ENCODE measurements at places on chromosomes 6 and 20.

GRCh38 chr20:11832397-11832796 is 85.3 kb upstream of the BTBD3 start:
- no peak for DNase-seq

- DNase-seq: no peak
Observed at GRCh38 chr6:27065183-27065582, 182.3 kb upstream of the PRSS16 start.

GRCh38 chr20:19231359-19232035 is 19.1 kb downstream of the SLC24A3 start:
- DNase-seq: no peak

DNA sequence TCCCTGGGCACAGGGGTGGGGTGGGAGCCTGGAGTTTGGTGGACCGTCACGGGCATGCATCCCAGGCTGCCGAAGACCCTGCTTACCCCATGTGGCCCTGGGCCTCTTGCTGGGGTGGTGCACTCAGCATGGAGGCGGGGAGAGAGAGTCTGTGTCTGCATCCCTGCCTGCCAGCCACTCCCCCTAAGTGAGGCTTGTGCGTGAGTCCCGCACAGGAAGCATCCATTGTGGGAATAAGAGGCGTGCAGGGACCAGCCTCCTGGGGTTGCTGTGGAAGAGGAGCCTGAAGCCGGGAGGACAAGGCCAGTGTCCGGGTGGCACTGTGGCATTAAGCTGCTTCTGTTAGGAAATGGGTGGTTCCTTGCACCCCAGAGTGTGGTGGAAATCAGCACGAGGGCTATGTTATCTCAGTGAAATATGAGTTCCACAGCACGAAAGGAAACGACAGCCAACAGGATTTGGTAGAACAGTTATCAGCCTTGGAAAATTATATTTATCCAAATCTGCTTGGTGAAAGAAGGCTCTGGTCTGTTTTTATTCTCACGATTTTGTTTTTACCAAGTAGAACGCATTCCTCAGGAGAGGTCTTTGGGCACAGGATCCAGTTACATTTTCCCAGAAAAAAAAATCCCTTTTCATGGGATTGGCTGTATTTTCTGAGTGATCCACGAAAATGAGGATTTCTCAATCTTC is 35.7 kb downstream of the CDH4 start:
- DNase-seq: no peak

DNA sequence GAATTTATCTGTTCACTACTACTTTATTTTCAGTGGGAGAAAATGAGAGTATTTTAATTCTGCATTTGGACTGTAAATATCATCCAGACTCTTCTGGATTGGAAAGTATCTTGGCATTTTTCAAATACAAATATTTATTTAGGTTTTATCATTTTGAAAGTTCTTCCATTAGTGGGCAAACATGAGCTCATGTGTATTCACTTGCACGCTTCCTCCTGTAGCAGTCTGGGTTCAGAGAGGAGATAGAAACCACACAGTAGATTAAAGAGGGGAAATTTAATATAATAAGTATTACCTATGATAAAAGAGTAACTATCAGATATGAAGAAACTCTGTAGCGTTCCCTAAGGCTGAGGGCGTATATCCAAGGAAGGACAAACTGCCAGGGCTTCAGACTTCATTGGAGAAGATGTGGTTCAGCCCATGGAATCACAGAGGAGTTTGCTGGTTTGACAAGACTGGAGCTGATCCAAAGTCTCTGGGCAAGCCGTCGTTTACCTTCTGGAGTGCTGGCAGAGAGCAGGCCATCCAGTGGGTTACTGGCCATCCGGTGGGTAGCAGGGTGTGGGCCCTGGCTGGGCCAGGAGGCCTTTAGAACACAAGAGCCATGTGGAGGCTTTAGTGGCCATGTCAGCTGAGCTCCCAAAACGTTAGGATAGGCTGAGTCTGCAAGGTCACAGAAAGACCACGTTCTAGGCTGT is 44.3 kb downstream of the KCNS1 start:
- DNase-seq: no peak

DNA sequence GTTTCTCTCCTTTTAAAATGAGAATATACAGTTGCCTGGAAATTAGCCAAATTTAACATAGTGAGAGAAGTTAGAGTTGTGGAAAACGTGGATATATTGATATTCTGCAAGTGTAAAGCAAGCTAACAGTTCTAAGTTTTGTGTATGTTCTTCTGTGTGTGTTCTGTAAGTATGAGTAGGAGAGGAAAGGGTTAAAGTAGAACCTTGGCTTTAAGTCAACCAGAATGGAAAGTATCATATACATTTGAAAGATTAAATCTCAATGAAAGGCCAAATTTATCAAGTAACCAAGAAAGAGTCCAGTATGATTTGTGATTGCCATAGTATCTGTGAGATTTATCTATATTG is 30.0 kb upstream of the BAG2 start:
- DNase-seq: no peak

DNA sequence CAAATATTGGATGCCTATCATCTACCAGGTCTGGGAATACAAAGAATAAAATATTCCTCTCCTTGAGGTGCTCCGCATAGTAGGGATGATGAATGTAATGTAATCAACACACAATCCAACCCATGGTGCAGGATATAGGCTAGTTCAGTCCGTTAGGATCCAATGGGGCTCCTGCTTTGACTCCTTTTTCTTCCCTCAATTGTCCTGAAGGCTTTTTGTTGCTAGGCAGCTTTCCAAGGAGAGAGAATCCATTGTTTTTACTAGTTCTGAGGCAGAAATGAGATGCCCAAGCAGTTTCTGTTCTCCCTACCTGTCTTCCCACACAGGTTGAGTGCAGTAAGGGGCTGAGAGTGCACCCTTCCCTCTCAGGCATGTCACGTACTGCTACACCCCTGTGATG is 12.1 kb downstream of the WRNIP1 start:
- no peak for DNase-seq

- no peak for DNase-seq
Observed at GRCh38 chr6:28982476-28983266, 22.4 kb downstream of the ZNF311 start.

- no peak for DNase-seq
Observed at GRCh38 chr20:16526433-16527380, 46.5 kb downstream of the KIF16B start.

DNA sequence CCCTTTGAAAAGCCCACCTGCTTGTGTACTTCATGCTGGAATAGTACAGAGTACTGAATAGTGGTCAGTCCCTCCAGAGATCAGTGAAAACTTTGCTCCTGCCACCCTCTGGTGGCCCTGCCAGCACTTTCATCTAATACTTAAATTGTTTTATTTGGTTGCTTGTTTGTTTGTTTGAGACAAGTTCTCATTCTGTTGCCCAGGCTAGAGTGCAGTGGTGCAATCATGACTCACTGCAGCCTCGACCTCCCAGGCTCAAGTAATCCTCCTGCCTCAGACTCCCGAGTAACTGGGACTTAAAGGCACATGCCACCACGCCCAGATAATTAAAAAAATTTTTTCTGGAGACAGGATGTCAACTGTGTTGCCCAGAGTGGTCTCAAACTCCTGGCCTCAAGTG is 9.1 kb downstream of the FAM83D start:
- DNase-seq: no peak

DNA sequence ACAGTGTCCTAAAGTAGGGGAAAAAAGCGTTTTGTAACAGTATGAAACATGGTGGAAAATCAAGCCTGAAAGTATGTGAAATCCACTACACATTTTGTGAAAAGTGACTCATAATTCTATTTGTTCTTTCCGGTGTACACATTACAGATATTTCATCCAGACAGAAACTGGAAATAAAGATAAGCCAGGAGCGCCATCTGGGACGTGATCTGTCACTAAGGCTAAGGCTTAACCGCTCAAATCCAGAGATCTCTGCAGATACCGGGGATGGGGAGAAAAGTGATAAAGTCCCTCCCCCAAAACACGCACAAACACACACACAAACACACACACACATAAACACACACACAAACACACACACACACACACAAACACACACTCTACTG is 26.6 kb upstream of the SRSF6 start:
- DNase-seq: no peak

- DNase-seq: no peak
Observed at GRCh38 chr20:24956001-24956841, 7.2 kb downstream of the CST7 start.

DNA sequence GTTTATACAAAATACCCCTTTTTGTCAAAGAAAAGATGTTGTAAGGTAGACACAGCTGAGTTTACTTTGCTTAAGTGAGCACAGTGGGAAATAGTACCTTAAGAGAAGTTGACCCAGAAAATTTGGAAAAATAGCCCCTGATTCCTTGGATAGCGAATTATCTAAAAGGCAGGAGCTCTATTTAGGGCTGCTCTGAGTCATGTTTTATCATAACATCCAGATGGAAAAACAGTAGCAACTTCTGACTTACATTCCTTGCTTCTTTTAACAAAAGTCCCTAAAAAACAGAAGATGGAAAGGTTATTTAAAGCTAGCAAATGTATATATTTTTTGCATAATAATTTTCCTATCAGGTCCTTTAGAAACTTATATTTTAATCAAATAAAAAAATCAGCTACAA is 59.0 kb downstream of the THEMIS start:
- no peak for DNase-seq

DNA sequence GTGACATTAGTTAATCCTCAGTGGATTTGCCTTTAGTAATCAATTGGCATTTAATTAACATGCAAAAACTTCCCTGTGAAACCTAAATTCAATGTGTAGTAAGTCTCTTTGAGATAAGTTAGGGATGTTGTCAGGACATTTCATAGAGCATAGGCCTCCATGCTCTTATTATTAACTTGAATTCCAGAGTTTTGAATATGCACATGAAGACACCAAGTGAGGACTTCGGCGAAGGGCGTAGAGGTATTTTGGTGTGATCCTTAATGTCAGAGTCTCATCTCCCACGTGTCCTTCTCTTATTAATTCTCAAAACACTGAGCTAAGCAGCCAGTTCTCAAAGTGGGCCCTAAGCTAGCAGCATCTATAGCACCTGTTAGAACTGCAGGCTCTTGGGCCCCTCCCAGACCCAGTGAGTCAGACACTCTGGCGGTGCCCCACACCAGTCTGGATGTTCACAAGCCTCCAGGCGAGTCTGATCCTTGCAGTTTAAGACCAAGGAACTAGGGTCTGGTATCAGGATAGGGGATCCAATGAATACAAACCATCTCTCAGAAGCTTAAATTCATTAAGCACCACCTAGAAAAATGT is 292.1 kb downstream of the QKI start:
- DNase-seq: no peak

DNA sequence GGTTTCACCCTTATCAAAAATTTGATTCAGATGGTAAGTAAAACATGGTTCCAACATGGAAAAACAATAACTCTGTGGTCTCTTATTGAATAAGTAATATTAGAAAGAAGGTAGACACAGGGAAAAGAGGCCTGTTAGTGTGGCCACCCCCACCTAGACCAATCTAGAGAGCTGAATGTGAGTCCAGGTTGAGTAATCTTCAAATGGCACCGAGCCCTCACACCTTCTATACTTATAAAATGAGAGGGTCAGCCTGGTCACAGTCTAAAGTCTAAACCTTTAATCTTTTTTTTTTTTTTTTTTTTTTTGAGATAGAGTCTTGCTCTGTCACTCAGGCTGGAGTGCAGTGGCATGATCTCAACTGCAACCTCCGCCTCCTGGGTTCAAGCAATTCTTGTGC is 6.9 kb downstream of the FAM184A start:
- no peak for DNase-seq

DNA sequence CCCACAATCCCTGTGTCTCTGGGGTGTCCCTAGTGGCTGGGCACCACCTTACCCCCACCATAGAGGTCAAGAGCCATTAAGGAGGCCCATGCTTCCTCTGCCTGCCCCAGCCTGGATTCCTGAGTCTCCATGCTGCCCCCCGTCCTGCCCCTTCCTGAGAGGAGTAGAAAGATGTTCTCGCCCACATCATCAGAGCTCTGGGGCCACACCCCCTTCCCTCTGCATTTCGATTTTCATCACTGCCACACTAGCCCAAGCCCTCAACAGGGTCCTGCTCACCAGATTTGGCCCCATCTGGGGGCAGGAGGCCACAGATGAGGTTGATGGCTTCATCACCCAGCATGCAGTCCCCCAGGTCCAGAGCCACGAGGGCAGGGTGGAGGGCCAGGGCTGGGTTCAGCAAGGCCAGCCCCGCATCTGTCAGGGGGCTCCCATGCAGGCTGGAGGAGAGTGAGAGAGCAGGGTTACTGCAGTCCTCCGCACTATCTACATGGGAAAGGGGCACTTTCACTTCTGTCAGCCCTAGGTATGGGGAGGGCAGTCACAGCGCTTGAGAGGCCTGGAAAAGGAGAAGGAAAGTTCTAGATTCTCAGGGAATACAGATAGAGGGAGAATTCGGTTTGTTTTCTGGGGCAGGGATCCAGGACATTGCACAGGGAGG is 1.5 kb downstream of the LRRC73 start:
- no peak for DNase-seq

- DNase-seq: no peak
Observed at GRCh38 chr6:169935348-169935718, 183.9 kb downstream of the ERMARD start.

GRCh38 chr6:91097364-91097763 is 510.5 kb upstream of the MAP3K7 start:
- DNase-seq: no peak

GRCh38 chr6:26367114-26367513 is 2.1 kb downstream of the BTN3A2 start:
- DNase-seq: no peak

- no peak for DNase-seq
Observed at GRCh38 chr20:13249118-13249797, 28.2 kb downstream of the ISM1 start.

- DNase-seq: no peak
Observed at GRCh38 chr20:3158968-3159431, 665 bp downstream of the FASTKD5 start.

GRCh38 chr6:37648465-37649330 is 49.0 kb downstream of the MDGA1 start:
- no peak for DNase-seq

DNA sequence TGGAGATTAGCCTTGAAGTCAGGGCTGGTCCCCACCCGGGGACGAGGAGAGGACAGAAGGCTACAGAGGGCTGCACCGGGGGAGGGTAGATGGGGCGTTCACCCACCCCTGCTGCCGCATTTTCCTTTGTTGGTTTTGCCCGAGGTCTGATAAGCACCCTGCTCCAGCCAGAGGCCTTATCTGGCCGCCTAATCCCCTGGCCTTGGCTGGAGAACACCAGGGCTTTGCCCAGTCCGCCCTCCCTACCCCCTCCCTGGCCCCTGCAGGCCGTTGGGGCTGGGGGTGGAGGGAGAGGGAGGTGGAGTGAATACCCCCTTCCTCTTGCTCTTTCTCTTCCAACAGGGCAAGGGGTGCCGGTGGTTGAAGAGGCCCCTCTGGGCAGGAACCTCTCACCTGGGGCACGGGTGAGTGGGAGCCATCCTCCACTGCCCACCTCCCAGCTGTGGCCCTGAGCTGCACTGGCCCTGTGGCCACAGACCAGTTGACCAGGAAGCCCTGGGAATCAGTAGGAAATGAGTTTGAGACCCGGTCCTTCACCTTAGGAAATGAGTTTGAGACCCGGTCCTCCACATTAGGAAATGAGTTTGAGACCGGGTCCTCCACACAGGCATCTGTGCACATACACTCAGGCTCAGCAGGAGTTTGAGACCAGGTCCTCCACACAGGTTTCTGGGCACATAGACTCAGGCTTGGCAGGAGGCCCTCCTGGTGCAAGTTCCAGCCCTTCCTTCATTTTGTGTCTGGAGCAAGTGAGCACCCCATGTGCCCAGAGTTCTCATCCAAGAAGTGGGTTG is 12.0 kb upstream of the GATA5 start:
- DNase-seq: no peak

GRCh38 chr6:16540804-16541752 is 220.2 kb downstream of the ATXN1 start:
- DNase-seq: no peak

Measured in fibroblast of skin of left quadriceps (primary cell).